T-cell (primary cell): ENCODE measurements at places on chromosomes 1 and 21. TPM values are rescaled to one million over a fixed set of nuclear protein-coding genes. Genes with fewer than 3 reads are reported as not detected.

Gene CHI3L2
- 10.7 TPM for total RNA-seq

Gene NBL1
- total RNA-seq, result 24.2 TPM

Gene LRRC3
- 1.7 TPM for total RNA-seq

DNA sequence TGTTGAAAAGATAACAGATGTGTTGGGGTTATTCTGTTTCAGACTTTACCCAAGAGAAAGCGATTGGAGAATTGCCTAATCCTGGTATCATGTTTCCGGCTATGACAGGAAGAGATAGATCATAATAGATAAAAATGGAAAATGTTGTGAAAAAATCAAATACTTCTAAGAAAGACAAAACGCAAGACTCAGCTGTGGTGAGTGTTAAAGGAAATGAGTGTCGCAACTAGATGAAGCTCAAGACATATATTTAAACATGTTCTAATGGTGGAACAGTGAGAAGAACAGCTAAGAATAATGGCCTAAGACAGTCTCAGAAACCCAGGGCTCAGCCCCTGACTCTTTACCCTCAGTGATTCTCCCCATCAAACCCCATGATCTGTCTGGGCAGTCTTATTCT, 426.7 kb upstream of the RUNX1 start:
- no peak for DNase-seq
- no peak overlapping the region for H3K4me3 ChIP-seq
- H3K27ac ChIP-seq, result no peak overlapping the region
- H3K36me3 ChIP-seq, result no peaks in the 10 kb centered on the region
- H3K27me3 ChIP-seq, result no peaks in the 10 kb centered on the region
- H3K4me1 ChIP-seq, result peaks cover 33% of the 10 kb centered on the region

- no peaks in the 10 kb centered on the region for H3K27me3 ChIP-seq
- DNase-seq, result no peak
- no peak overlapping the region for H3K4me3 ChIP-seq
- peaks cover 3% of the 10 kb centered on the region for H3K36me3 ChIP-seq
- H3K4me1 ChIP-seq, result no peaks in the 10 kb centered on the region
These were observed 80.0 kb downstream of the USP25 start for GRCh38 chr21:15809818-15810217.

GRCh38 chr1:202644219-202645096, 65.8 kb downstream of the SYT2 start:
- peaks cover 30% of the 10 kb centered on the region for H3K4me1 ChIP-seq
- peaks cover 2% of the 10 kb centered on the region for H3K27me3 ChIP-seq
- no peaks in the 10 kb centered on the region for H3K36me3 ChIP-seq
- DNase-seq, result no peak

DNA sequence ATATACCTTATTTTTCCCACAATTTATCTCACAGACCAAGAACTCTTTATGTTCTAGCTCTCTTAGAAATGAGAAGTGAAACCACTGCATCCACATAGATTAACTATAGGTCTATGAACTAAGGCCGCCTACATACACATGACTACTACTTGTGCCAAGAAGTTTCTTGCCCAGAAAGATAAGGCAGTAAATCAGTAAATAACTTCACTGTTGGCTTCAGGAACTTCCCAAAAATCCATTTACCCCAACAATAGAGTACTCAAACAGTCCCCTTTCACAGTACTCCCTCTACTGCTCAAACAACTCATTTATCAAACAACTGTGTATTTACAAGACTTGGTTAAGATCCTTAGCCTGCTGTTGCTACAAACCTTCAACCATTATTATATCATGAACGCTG, 96.5 kb downstream of the NME7 start:
- H3K27ac ChIP-seq, result no peak overlapping the region
- H3K4me3 ChIP-seq, result no peak overlapping the region
- H3K36me3 ChIP-seq, result no peaks in the 10 kb centered on the region
- H3K4me1 ChIP-seq, result no peaks in the 10 kb centered on the region

GRCh38 chr1:64055310-64055709, 148.1 kb upstream of the UBE2U start:
- H3K27ac ChIP-seq, result no peak overlapping the region
- no peaks in the 10 kb centered on the region for H3K27me3 ChIP-seq
- no peaks in the 10 kb centered on the region for H3K36me3 ChIP-seq

GRCh38 chr1:246159279-246160227, 347.5 kb downstream of the SMYD3 start:
- H3K4me3 ChIP-seq, result no peak overlapping the region
- no peaks in the 10 kb centered on the region for H3K27me3 ChIP-seq
- H3K4me1 ChIP-seq, result no peaks in the 10 kb centered on the region
